ENCODE measurements at places on chromosomes 1 and 21.

- no peak for DNase-seq
These were observed 39.5 kb upstream of the CYP4X1 start for GRCh38 chr1:46983830-46984586.

DNA sequence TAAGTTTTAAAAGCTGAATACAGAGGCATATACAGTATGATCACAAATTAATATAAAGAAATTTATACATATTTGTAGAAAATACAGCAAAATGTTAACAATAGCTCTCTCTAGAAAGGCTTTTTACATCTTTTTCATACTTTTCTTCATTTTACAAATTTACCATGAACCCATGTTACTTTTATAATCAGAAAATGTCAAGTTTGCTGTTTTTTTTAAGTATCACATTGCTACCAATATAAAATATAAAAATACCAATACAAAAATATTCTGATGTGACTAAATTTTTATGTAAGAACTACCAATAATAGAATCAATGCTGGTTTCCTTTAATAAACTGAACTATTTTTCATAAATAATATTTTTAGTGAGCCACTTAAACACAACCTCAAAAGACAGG is 84.4 kb upstream of the TTC39A start:
- no peak for DNase-seq

GRCh38 chr1:82348487-82348886 is 547.8 kb downstream of the ADGRL2 start:
- no peak for DNase-seq

DNA sequence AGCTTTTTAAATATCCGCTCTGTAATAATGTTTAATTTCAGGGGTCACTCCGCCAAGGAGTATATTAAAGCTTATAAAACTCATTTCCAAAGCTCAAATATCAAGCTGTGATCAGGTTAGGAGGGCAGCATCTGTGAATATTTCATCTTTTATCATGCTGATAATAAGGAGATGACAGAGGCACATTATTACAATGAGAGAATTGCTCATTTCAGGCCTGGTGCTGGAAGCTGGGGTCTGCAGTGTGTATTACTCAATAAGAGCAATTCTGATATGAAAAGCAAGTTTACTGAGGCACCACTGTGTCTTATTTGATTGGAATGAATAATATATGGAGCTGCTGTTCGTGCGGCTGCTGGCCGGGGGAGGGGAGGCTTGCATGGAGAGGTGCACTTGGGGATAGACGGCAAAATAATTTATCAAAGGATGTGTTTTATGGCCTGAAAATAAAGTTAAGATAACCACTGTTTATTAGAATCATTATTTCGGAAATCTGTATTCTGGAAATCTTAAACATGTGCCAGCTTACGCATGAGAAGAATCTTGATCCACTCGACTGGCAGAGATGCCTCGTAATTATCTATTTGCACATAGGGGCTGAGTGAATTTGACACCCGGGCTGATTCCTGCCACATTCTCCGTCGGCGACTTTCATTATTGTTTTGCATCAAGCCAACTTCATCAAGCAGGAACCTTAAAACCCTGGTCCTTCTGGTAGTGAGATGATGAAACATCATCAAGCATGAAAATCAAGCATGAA is 173.2 kb downstream of the RRAGC start:
- DNase-seq, result no peak

DNA sequence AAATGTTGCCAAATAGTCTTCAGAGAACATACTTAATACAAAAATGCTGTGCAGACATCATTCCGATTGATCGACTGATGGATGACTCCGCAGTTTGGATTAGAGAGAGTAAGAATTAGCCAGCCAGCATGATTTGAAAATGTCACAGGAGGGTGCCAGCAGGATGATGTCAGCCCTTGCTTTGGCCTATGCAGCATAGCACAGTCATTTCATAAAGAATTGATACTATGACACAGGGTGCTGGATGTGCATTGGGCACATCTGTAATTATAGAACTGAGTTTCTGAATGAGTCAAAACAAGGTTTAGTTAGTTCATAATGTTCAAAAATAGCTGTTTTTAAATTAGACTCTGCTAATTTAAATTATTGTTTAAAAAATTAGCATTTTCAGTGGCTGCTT is 21.6 kb upstream of the TRAF5 start:
- no peak for DNase-seq

- DNase-seq, result no peak
These were observed 8.4 kb upstream of the LORICRIN start for GRCh38 chr1:153251087-153251486.

DNA sequence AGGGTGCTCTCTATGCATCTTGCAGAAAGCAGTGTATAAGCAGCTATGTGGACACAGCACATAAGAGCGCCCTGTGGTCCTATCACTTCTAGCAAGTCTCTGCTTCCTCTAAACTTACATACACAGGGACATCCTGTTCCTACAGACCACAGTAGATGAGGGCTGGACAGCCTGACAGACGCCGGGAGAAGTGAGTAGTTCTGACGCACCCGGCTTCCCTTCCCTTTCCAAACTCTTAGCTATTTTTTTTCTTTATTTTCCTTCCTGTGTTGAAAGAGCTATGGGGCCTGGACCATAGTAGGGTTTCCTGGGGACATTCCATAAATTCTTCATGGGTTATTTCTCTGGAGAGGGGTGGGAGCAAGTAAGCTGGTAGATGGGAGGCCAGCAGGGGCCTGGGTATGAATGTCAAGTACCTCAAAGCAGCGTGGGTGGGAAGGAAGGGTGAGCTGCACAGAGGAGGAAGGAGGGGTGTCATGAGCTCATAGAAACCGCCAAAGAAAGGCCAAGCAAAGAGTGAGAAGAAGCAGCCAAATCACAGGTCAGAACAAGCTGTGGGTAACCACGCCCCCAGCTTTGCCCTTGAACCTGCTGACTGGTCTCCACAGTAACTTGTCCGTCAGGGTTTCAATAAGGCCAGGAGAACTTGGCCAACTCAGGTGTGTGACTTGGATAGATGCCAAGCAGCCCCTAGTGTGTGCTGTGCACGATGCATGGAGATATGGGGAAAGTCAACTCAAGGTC is 36.6 kb downstream of the PLXNA2 start:
- DNase-seq, result no peak

GRCh38 chr1:67118191-67118590 is 16.6 kb downstream of the C1orf141 start:
- DNase-seq, result no peak

- DNase-seq, result no peak
These were observed 39.9 kb downstream of the F5 start for GRCh38 chr1:169546087-169546995.

DNA sequence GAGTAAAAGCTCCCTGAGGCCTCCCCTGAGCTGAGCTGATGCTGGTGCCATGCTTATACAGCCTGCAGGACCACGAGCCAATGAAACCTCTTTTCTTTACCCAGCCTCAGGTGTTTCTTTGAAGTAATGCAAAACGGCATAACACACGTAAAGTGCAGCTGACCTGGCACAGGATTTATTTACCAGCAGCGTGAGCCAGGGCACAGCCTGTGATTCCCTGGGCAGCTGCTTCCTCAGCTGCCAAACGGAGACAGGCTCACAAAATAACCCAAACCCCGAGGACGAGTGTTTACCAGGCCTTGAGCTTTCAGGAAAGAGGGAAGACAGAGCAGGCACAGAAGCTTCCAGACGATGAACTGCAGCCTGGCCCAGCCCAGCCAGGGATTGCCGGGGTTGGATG is 120.6 kb upstream of the ARHGEF16 start:
- no peak for DNase-seq

DNA sequence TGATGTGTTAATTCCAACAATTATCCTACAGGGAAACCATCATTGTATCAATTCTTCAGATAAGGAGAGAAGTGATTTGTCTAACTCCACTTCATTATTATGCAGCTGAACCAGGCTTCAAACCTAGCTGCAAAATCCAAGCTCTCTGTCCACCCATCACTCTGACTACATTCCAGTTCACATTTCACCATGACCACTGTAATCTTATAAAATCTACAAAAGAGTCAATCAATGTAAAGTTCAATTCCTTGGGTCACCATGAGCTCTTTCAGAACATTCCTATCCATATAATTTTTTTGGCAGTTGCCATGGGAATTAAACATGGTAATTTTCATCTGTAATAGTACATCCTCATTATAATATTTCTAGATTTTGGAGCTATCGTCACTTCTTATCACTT is 100.9 kb downstream of the PLPPR5 start:
- no peak for DNase-seq

GRCh38 chr1:244155661-244156060 is 104.6 kb downstream of the ZBTB18 start:
- DNase-seq, result no peak

DNA sequence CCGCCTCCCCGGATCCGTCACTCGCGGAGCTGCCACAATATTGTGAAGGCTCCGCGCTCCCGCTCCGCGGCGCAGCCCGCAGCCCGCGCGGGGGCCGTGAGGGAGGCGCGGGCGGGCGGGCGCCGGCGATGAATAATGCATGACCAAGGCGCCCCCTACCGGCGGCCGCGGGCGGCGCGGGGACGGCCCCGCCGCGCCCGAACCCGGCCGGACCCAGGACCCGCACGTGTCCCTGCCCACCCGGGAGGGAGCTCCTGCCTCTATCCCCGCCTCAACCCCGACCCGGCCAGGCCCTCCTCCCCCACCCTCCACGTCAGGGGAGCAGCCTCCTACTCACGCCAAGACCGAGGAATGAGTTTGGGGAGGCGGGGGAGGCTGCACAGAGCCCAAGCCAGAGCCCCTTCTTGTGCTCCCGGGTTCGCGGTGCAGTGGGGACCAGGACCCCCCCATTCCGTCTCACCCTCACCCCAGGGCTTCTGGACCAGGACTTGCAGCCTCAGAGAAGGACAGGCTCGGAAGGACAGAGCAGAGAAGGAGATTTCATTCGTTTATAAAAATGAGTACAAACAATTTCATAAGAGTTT is 70.8 kb upstream of the CASZ1 start:
- DNase-seq, result no peak

GRCh38 chr1:213933336-213933735 is 54.4 kb upstream of the PROX1 start:
- DNase-seq, result no peak

DNA sequence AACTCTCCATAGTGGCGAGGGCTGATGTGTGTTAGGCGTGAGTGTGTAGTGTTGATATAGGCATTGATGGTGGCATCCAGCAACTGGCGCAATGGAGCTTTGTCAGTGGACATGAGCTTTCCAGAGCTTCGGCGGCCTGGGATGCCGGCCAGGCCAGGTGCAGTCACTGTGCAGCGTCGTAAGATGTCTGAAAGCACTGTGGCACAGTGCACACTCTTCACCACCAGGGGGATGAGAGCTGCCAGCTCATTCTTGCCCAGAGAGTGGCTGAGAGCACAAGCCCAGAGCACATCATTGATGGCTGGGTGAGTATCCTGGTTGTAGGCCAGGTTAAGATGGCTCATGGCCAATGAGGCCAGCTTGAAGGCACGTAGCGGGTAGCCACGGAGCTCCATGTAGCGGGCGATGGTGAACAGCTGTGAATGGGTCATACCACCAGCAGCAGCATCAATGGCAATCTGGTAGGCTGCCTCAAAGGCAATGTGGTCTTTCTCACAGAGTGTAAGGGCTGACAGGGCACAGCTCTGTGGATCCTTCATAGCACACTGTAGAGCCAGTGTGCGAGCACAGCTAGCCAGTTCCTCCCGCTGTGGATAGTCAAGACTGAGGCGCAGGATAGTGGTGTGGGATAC is 6.7 kb downstream of the UROD start:
- DNase-seq, result peak; percentile 22

GRCh38 chr1:108843390-108844137 is 13.3 kb downstream of the AKNAD1 start:
- no peak for DNase-seq

DNA sequence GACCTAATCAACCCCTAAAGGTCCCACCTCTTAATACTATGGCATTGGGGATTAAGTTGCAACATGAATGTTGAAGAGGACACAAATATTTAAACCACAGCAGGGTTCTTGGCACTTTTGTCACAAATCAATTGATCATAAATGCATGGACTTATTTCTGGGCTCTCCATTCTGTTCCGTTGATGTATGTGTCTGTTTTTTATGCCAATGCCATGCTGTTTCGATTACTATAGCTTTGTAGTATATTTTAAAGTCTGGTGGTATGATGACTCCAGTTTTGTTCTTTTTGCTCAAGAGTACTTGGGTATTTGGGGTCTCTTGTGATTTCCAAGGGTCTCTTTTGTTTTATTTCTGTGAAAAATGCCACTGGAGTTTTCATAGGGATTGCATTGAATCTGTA is 34.7 kb upstream of the PLA2G2A start:
- DNase-seq, result no peak

DNA sequence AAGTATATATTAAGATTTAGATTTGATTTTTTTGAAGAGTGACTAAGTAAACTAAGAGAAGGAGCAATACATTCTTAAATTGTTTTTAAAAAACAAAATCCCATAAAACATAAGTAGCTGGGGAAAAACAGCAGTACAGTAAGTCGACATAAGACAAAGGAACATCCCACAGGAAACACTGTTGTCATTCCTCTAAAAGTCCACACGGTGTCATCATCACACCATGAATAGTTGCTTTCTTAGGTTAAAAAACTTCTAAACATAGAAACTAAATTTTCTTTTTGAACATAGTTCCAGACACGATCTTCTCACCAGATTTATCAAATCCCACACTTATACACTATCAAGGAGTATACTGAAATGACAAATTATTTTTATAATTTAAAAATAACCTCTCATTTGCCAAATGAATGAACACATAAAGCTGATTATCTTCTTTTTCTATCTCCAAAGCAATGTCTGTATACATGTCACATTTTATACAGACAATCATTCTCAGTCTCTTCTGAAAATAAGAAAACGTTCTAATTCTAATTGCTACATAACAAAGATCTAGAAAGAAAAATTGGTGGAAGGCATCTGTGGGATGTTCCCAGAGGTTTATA is 15.8 kb downstream of the ODF2L start:
- DNase-seq, result no peak

DNA sequence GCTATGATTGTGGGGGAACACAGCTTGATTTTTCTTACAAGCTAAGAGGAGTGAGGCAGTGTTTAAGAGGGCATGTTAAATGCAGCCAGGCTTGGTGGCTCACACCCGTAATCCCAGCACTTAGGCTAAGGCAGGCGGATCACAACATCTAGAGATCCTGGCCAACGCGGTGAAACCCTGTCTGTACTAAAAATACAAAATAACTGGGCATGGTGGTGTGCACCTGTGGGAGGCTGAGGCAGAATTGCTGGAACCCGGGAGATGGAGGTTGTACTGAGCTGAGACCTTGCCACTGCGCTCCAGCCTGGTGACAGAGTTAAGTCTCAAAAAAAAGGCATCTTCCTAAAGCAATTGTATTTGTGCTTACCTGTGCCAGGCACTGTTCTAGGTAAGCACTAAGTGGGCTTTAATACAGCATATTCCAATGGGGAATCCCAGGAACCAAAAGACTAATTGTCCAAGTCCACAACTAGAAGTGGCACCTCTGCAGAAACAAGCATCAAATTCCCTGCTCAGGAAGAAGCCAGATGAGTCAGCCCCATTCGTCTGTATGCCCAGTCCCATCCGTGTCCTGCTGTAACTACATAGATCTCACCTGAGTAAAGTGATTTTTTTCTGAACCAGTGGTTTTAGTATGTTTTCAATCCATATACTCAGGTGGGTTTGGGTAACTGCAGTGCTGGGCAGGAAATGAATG is 4.6 kb downstream of the RCC1 start:
- DNase-seq, result no peak

GRCh38 chr1:225863167-225863566 is 19.0 kb downstream of the TMEM63A start:
- DNase-seq, result no peak

Measured in left renal cortex interstitium (tissue), 4 donors.